ENCODE measurements at places on chromosomes 1 and 21.

DNA sequence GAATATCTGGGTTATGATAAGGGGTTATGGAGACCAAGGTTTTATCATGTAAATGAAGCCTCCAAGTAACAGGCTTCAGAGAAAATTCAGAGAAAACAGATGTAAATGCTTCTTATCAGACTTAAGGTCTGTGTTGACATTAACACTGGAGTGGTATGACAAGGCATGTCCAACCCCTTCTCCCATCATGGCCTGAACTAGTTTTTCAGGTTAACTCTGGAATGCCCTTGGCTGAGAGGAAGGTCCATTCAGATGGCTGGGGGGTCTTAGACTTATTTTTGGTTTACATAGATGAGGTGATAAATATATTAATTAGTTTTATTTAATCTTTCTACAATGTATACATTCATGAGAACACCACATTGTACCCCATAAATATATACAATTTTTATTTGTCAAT is 399.6 kb downstream of the TBX15 start:
- DNase-seq = no peak

DNA sequence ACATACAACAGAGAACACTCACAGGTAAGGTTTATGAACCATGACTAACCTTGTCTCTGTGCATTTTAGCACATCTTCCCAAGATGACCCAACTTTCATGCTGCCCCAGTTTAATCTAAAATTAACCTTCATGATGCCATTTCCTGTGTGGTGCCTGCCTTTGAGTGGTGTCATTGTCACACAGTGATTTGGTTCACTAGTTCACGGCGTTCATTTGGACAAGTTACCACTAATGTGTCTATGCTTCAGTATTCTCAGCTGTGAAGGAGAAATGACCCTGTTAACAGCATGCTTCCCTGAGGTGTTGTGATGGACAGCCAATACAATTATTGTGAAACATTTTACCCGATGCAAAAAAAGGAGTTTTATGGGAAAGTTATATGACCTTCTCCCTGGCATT is 693.1 kb downstream of the RWDD3 start:
- no peak for DNase-seq

DNA sequence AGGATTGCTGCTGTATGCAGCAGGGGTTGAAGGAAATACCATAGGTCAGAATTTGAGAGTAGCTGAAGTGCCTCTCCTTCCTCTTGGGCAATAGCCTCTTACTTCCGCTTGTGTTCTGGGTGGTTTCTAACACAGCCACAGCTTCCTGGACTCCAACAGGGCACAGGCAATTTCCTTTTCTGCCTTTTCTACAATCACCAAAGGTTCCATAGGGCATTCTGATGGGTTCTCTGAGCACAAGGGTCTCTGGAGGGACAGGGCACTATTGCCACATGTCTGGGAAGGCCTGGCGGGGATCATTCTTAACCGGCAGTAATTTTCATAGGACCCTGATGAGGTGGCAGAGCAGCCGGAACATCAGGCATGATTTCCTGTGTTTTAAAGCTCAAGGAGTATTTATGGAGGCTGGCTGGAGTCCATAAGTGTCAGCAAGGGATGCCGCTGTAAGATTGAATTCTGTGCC is 5.5 kb upstream of the AGTRAP start:
- DNase-seq = no peak

GRCh38 chr21:41283211-41283818 is 33.3 kb upstream of the FAM3B start:
- DNase-seq = peak; percentile 82

GRCh38 chr1:2132222-2133038 is 62.1 kb downstream of the FAAP20 start:
- DNase-seq = no peak

DNA sequence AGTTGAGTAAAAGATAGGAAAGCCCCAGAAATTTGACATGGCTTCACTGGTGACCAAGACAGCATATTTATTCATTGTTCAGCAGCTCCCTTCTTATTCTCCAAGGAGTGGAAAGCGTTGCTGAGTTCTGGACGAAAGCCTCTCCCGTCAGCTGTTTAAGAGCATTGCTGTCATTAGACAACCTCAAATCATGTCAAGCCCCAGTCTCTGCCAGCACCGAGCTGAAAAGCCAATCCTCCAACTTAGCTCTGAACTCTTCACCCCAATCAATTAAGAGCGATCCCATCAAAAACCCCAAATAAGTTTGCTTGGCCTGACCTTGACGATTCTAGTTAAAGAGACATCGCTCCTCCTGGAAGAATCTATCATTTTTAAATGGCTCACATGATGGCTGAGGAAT is 110.8 kb downstream of the PLPP3 start:
- no peak for DNase-seq

DNA sequence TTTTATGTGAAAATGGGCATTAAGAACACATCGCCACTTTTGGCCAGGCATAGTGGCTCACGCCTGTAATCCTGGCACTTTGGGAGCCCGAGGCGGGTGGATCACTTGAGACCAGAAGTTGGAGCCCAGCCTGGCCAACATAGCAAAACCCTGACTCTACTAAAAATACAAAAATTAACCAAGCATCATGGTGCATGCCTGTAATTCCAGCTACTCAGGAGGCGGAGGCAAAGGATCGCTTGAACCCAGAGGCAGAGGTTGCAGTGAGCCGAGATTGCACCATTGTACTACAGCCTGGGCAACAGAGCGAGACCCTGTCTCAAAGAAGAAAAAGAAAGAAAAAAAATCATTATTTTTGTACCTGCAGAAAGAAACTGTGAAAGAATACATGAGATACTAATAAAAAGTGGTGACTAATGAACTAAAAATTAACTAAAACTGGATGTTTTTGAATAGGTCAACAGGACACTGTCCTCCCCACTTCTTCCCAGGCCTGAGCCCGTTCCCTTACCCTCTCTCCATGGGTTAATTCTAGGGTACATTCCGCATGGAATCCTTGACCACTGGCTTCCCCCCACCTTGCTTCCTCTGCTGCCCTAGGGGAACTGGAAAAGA is 8.3 kb upstream of the TINAGL1 start:
- DNase-seq = no peak

DNA sequence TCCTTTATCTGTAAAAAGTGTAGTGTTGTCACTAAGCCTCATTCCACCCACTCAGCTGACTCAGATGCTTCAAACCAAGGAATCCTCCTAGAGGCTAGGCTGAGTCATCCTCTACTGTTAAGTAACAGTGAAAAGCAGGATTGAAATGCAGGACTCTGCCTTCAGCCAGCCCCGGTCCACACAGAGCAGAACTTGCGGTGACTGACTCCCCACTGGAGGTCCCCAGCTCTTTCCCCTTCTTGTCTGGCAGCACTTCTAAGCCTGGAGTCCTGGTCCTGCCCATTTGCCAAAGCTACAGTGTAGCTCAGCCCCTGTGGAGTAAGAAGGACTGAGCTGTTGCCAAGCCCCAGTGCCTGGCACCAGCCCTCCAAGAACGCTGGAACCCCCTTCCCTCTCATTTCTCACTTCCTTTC is 1.7 kb downstream of the RAB7B start:
- no peak for DNase-seq

DNA sequence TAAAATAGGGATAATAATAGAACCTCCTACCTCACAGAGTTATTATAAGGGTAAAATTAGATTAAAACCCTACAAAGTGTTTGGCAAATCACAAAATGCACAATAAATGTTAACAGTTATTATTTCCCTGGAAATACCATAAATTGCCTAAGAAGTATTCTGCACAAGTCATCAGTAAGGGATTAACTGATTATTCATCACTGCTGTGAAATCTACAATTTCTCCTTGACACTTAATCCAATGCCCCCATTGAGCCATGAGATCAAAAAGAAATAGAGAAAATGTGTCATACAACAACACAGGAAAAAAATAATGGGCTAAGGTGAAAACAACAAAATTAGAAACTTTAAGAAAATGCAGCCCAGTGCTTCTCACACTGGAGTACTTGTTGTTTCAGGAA is 6.7 kb upstream of the SEC16B start:
- no peak for DNase-seq

DNA sequence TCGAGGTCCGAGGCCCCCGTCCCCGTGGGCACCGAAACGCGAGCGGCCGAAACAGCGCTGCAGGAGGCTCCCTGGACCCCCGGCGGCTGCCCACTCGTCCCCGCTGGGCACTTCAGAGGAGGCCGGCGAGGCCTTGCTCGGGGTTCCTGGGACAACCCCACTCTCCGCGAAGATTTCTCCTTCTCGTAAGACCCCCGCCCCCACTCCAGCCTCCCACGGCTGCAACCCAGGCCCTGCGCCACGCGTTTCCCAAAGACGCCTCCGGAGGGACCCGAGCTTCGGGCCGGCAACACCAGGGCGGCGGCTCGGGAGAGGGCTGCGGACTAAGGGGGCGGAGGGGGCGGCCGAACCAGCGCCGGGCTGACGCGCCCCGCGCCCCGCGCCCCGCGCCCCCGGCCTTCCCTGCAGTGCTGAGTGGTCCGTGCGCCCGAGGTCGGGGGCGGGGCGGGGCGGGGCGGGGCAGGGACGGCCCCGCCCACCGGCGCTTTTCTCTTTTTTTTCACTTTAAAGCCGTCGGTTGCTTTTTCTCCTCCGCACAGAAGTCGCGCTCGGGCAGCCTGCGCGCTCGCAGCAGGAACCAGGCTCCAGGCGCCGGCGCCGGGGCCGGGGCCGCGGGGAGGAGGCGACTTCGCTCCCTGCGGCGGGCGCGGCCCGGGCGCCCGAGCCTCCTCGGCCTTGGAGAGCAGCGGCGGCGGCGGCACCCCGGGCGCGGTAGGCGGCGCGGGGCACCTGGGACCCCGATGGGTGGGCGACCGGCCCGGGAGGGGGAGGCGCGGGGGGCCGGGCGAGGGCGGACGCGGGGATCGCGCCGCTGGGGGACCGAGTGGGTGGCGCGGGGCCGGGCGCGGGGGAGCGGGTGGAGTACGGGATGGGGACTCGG is at the start of gene SPSB1:
Gene SPSB1 (plus strand): TSS at position 534 of the 880 bp plus-strand sequence. CDS start 62,998 bp downstream, outside the sequence.
- peak; percentile 66 for DNase-seq

- DNase-seq = no peak
Measured at GRCh38 chr1:66231217-66231616, 302.7 kb upstream of the SGIP1 start.

DNA sequence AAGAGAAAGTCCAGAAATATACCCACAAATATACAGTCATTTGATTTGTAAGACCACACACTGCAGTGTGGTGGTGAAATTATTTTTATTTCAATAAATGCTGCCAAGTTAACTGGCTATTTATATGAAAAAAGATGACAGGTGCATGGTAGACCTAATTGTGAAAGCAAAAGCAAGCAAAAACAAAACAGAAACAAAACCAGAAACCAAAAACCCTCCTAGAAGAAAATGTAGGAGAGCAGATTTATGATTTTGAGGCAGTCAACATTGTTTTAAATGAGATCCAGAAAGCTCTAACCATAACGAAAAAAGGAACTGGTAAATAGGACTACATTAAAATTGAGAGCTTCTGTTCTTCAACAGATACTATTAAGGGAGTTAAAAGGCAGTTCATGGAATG is 303.6 kb downstream of the PRDM2 start:
- DNase-seq = no peak

DNA sequence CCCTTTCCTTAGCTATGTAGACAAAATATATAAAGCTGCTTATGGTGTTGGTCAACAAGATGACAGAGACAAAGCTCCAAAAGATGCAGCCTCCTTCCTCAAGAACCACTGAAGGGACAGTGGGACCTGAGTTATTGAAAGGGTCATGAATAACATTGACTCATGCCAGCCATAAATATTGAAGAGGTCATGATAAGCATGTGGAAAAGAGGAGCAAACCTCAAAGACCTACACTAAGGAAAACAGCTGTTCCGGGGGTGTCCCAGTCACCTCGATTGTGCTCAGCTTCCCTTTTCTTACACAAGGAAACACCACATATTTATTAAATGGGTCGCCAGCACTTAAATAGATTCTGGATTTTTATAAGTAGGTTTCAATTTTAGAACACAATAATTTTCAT is 112.9 kb downstream of the PTPRC start:
- no peak for DNase-seq

DNA sequence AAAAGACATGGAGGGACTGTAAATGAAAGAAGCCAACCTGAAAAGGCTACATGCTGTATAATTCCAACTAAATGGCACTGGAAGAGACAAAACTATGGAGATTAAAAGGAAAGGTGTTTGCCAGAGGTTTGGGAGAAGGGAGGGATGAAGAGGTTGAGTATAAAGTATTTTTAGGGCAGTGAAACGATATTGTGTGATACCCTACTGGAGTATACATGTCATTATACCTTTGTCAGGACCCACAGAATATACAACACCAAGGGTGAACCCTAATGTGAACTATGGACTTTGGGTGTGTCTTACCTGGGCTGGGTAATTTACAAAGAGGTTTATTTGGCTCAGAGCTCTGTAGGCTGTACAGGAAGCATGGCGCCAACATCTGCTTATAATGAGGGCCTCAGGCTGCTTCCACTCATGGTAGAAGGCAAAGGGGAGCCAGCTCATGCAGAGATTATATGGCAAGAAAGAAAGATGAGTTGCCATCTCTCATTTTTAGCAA is 73.4 kb downstream of the CD2 start:
- no peak for DNase-seq

GRCh38 chr1:1285611-1286311 is 5.5 kb downstream of the SCNN1D start:
- no peak for DNase-seq

- DNase-seq = no peak
Measured at GRCh38 chr21:17789656-17790055, 29.5 kb downstream of the C21orf91 start.

DNA sequence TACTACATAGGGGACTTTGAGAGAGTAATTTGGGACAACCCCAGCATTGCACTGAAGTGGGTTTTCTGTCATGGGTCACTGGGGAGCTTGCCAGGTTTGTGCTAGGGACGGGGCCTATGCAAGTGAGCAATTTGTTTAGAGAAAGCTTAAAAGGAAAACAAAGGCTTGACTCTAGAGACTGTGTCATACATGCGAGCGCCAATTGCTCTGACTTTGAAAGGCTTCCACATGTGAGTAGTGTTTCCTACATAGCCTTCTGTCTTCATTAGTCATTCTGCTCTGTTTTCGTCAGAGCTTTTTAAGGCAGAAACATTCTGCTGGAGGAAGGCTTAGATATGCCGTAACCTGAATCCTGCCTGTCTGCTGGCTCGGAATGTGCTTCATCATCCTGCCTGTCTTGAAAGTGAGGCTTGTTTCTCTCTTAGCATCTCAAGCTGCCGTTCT is 28.4 kb downstream of the TRIM45 start:
- no peak for DNase-seq

GRCh38 chr1:221939607-221940006 is 197.7 kb upstream of the DUSP10 start:
- DNase-seq = peak; percentile 24

DNA sequence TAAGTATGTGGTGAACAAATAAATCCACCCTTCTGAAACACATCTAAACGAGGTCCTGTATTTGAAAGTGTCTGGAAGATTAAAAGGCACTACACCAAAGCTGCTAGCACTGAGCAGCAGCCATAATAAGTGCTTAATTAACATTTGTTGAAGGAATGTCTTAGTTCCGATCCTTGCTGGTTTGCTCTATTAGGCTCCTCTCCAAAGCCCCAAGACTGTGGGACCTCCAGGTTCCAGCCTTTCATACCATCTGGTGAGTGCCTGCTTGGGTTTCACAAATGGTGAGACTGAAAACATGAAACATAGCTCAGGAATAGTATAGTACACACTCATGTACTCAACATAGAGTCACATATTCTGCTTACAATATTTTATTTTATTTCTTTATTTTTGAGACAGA is 640 bp upstream of the CYP2J2 start:
- no peak for DNase-seq

- DNase-seq = no peak
Measured at GRCh38 chr1:18883079-18883478, 19.3 kb downstream of the ALDH4A1 start.

Data from NCI-H345 (cell line).